ENCODE measurements at places on chromosomes 5 and 9.

DNA sequence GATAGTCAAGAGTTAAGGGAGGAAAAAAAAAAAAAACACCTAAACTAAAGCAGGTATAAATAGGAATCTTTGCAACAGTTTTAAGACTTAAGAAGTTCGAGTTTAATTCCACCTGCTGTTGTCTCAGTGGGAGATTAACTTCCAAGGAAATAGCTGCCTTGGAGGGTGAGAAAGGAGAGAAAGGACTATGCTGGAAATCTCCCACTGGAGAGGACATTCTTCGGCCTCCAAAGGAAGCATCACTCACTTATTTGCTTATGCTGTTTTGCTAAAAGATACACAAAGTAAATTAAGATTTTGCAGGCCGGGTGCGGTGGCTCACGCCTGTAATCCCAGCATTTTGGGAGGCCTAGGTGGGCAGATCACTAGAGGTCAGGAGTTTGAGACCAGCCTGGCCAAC is 317.9 kb upstream of the MPDZ start:
- no peak for DNase-seq

DNA sequence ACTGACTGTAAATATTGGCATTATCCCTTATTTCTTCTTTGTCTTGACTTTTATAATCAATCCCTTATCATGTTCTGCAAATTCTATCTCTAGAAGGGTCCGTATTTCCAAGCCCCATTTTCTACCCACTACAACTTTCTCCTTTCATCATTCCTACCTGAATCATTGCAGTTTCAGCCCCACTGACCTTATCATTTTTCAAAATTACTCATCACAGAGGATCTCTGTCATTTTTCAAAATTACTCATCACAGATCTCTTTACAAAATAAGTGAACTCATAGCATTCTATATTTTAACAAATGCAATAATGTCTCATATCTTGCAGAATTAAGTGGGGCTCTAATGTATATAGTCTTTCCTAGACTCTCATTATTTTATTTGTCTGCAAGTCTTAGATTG is 256.9 kb upstream of the COX7C start:
- DNase-seq, result no peak

- no peak for DNase-seq
These were observed 77.5 kb downstream of the TRPM6 start for GRCh38 chr9:74810200-74810599.

DNA sequence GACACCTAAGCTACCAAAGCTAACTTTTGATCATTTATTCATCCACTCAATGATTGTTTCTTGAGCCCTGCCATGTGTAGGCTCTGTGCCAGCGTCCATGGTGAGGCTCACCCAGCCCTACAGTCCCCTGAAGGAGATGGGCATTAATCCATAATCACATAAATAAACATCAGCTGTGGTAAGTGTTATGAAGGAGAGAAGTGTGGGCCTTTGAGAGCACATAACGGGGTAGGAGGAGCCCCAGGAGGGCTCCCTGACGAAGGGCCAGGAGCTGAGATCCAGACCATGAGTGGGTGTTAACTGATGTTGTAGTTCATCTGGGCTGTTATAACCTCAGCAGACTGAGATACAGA is 53.9 kb upstream of the AFAP1L1 start:
- DNase-seq, result no peak

- DNase-seq, result no peak
These were observed 15.3 kb downstream of the ARPC5L start for GRCh38 chr9:124877021-124877782.

- no peak for DNase-seq
These were observed 229.1 kb downstream of the SEC61B start for GRCh38 chr9:99451112-99451606.

GRCh38 chr9:487429-487828 is 272.8 kb downstream of the DOCK8 start:
- no peak for DNase-seq

- no peak for DNase-seq
These were observed 179.6 kb upstream of the SGCD start for GRCh38 chr5:156147261-156147943.

DNA sequence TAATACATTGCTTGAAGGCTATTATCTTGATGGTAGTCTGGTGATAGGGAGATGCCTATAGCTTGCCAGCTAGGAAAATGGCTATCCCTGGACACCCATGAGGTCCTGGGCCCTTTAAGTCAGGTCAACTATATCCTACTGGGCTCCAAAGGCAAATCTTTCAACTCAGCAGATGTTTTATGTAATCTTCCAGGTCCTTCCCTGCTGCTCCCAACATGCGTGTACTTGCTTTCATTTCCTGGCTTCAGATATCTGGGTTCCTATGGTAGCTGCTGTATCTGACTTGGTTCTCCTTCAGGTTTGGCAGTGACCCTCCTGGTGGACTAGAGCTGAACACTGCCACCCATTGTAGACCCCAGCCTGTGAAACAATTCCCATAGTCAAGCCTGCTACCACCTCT is 32.4 kb upstream of the GAS1 start:
- DNase-seq, result no peak

DNA sequence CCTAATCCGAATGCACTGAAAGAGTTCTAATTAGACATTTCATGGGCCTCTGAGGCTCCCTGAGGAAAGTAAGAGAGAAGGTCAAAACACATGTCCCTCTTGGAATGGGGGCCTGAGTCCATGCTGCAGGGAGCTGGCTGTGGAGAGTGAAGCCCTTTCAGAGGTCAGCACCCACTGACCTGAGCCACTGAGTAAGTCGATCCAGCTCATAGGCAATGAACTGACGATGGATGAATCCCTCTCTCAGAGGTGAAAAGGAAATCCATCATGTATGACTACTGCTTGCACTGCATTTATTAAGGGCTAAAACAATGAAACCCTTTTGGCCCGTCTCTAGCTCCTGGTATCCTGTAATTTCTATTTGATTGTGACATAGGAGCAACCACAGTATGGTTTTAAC is 288.9 kb upstream of the VLDLR start:
- no peak for DNase-seq

DNA sequence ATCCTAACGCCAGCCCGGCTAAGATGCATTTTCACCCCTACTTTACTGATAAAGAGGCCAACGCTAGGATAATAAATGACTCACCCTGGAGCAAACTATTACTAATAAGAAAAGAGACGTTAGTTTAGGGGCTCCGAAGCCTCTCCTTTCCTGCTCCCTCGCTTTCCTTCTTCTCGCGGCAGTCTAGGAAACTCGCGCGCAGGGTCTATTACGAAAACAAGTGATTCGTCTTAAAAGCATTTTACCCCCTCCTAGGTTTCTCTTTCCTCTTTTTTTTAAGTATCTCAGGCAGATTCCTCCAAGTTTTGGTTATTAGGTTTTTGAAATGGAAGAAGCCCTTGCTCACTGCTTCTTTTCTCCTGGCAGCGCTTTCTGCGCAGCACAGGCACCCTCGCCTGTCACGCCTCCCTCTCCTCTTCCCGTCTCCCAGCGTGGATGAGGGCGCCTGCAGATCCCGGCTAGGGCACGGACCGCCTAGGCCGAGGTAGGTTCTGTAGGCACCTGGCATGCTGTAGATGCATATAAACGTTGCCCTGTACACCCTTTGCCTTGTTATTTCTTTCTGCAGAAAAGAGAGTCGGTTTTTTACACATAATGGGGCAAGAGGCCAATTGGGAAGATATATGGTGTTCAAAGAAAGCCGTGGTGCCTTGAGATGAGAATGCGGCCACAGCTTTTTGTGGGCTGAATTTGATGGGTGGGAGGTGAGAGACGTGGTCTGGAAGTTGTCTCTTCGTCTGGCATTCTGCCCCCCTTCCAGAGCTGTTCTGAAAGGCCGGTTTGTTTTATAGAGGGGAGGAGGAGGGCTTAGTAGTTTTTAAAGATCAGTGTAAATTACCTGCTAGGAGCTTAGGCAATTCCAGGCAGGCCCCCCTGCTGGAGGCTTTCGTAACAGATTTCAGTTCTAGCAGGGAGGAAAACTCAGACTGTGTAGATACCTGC is 983 bp downstream of the GCNT1 start:
- no peak for DNase-seq

DNA sequence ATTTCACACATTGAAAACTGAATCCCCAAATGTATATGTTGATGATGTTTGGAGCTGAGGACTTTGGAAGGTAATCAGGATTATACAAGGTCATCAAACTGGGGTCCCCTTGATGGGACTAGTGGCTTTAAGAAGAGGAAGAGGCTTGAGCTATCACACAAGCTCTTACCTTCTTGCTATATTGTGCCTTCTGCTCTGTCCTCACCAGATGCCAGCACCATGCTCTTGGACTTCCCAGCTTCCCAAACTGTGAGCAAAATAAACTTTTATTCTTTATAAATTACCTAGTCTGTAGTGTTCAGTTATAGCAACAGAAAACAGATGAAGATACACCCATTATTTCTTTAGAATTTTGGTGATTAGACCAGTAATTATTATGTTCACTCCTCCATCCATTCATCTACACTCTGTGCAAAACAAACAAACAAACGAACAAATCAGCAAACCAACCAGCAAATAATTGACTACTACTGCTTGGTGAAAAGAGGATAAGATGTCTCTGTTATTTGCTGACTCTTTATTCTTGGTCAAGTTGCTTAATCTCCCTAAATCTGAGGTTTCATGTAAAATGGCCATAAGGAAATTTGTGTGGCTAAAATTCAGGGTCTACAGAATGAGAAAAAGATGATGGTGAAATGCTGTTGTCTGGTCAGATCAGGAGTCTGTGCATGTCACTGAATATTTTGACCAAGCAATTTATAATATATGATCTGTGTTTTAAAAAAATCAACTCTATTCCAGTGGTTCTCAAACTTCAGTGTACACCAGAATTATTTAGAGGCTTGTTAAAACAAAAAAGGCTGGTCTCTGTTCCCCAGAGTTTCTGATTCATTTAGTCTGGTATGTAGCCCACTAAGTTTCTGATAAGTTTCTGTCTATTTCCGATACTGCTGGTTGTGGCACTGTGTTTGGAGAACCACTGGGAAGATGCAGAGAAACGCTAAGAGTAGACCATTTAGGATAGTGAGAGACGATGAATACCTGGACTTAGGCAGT is 854.1 kb downstream of the MAT2B start:
- DNase-seq, result no peak

DNA sequence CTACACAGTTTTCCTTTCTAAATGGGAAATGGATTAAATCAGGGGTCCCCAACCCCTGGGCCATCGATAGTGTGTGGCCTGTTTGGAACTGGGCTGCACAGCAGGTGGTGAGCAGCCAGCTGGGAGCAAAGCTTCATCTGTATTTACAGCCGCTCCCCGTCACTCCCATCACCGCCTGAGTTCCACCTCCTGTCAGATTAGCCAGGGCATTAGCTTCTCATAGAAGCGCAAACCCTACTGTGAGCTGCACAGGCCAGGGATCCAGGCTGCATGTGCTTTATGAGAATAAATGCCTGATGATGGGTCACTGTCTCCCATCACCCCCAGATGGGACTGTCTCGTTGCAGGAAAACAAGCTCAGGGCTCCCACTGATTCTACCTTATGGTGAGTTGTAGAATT is 41.2 kb upstream of the FLT4 start:
- no peak for DNase-seq

DNA sequence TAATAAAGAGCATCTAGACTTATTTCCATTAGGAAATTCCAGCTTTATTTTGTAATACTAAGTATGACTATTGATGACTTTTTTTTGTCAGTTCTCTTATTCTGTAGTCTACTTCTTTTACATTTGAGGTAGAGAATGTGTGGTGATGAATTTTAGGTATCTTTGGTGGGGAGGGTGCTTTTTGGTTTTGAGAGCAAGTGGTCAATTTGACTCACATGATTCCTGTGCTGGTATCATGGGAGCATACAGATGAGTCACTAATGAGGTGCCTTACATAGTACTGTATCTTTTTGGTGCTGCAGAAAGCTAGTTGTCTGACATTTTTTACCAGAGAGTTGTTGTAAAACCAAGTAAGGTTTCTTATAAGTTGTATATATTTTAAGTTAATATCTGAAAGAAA is 35.3 kb downstream of the ERBIN start:
- no peak for DNase-seq

DNA sequence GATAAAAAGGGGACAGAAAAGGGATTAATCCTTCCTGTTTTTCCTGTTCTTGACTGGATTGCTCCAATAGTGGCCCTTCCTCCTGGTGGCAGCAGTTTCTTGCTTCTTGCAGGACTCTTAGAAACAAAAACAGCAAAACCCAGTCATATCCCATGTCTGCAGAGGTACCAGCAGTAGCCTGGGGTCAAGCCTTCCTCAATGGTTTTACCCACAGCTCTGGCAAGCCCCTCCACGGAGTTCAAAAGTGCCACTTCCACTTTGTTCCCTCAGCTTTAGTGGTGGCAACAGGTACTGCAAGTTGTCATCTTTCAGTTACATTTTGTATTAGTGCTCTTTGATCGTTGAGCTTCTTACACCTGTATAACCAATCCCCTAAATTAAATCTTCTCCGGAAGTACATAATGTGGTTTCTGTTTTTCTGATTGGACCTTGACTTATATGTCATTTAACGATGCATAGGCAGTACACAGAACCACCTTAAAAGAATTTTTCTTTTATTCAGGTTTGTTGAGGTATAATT is 8.7 kb upstream of the RANBP6 start:
- no peak for DNase-seq

DNA sequence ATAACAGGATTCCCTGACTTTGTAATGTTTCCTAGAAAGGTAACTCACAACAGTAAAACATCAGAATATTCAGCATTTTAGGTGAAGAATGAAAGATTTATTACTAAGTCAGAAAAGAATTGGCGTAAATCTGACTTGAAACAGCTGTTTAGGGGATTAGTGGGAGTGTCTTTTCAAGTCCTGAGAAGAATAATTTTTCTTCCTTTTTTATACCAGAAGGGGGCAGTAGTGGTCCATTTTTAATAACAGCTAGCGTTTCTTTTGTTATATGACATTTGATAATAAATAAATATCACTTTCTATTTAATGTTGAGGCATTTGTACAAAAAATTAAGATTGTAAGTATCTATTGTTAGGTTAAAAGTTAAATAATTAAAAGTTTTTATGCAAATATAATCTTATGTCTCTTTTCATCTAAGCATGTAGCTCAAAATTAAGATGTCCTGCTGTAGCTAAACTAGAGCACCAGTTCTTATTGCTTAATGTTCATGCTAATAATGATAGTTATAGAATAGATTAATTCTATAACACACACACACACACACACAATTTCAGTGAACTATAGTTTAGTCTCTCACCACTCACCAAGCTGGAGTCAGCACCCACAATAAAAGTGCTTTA is 258.7 kb upstream of the ARRDC3 start:
- DNase-seq, result no peak

GRCh38 chr9:7154003-7154619 is 396.3 kb downstream of the KDM4C start:
- DNase-seq, result no peak

DNA sequence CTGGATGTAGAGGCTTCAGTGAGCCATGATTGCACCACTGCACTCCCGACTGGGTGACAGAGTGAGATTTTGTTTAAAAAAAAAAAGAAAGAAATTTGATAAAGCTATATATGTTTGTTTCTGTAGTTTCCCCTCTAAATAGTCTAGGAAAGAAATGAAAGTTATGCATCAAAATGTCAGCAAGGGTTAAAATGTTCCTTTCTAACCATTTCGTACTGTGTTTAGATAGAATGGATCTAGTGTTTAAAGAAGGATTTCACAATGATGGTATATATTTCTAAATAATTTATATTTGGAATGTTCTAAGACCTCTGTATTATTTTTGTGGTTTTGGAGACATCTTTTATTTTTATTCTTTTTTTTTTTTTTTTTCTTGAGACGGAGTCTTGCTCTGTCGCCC is 22.7 kb downstream of the TEK start:
- DNase-seq, result no peak

GRCh38 chr9:75574569-75574968 is 315.9 kb upstream of the PCSK5 start:
- DNase-seq, result no peak
